Thoracic aorta (tissue), 2 donors: ENCODE measurements at places on chromosomes 2 and 18.

DNA sequence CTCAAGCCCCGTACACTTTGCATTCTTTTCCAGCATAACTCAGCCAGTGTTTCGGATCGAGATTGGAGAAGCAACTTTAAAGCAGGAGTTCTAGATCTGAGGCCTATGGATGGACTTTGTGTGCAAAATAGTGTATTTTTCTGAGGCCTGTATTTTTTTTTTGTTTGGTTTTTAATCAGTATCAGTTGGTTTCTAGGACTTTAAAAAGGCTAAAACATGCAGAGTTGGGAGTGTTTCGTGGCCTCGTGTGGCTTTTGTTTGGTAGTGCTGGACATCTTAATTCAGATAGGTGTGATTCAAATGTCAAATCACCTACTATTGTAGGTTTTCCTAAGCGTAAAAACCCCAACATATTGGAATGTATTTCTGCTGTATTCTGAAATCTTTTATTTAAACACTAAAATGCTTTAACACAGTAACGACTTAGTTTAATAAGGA is 282 bp upstream of the PUS10 start:
- no peak for DNase-seq

- DNase-seq, result no peak
Measured at GRCh38 chr2:219870041-219870440, 242.6 kb downstream of the SLC4A3 start.

DNA sequence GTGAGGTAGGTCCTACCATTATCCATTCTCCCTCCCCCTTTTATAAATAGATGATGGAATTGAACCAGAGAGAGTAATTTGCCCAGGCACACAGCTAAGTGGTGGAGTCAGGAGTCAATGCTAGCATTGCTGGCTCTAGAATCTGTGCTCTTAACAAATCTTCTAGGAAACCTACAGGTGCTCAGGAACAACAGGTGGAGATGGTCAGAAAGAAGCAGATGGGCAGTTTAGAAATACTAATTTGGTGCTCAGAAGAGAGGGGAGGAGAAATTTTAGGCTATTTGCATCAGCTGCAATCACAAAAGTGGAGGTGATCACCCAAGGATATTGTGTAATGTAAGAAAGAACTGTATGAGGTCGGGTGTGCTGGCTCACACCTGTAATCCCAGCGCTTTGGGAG is 219.4 kb upstream of the SMAD7 start:
- DNase-seq, result no peak

DNA sequence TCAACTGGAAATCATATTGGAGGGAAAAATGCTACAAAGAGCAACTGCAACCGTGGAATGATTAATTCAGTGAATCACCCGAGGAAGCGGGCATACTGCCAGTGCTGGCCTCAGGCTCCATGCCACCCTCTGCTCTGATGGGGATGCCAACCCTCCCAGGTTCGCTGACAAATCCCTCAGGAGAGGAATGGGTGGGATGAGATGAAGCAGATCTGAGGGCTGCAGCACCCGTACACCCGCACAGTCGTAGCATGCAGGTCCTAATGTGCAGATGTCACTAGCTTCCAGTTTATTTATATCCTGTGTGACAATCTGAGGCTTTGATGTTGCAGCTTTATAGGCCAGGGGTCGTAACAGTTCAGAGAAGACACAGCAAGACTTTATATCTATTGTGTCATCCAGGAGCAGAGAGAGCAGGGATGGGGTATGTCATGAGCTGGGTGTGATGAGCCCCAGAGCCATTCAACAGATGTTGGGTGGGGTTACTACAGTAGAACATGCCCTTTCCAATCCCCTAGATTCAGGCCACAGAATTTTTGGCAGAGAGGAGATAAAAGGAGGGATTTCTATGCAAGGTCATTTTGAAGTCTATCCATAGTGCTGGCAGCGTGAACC is 44.6 kb downstream of the DPP4 start:
- no peak for DNase-seq

- DNase-seq, result no peak
Measured at GRCh38 chr18:43060020-43060419, 55.5 kb downstream of the RIT2 start.

DNA sequence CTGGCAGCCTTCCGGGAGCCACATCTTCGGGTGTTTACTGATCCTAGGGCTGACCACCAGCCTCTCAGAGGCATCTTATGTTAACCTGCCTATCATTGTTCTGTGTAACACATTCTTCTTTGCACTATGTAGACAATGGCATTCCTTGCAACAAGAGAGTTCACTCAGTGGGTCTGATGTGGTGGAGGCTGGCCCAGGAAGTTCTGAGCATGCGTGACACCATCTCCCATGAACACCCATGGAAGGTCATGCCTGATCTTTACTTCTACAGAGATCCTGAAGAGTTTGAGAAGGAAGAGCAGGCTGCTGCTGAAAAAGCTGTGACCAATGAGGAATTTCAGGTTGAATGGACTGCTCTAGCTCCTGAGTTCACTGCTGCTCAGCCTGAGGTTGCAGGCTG is 15.3 kb upstream of the ALMS1 start:
- no peak for DNase-seq

DNA sequence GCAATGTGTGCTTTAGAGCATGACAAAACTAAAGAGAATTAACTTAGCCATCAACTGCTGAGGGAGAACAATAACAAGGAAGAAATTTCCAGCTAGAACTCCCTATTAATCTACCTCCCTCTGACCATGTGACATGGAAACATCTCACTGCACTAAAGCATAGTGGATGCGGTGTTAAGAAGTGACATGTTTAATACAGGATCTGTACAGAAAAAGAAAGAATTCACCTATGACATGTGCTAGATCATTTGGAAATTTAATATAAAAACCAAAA is 202.3 kb upstream of the KLHL14 start:
- no peak for DNase-seq

DNA sequence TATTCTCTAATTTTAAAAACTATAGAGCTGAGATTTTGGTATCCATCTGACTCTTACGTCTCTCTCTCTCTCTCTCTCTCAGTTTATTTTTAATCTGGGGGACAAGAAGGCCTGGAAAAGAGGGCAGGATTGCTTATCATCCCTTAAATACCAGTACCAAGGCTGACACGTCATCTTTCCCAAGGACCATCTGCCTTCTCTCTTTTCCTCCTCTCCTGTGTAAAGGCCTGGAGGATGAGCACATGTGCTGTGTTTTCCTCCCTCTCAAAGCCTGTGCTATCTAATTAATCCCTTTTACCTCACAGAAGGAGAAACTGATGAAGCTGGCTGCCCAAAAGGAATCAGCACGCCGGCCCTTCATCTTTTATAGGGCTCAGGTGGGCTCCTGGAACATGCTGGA is 7.3 kb downstream of the IL37 start:
- DNase-seq, result no peak

- no peak for DNase-seq
Measured at GRCh38 chr2:191363267-191363666, 118.1 kb downstream of the MYO1B start.

DNA sequence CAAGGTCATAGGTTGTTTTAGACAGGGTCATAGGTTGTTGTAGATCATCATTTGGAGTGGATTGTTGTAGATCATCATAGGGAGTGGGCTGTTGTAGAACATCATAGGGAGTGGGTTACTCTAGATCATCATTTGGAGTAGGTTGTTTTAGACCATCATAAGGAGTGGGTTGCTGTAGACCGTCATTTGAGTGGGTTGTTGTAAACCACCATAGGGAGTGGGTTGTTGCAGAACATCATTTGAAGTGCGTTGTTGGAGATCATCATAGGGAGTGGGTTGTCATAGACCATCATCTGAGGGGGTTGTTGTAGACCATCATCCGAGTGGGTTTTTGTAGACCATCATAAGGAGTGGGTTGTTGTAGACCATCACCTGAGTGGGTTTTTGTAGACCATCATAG is 9.5 kb upstream of the TRPM8 start:
- no peak for DNase-seq

- no peak for DNase-seq
Measured at GRCh38 chr2:41182961-41183360, 731.1 kb upstream of the SLC8A1 start.

DNA sequence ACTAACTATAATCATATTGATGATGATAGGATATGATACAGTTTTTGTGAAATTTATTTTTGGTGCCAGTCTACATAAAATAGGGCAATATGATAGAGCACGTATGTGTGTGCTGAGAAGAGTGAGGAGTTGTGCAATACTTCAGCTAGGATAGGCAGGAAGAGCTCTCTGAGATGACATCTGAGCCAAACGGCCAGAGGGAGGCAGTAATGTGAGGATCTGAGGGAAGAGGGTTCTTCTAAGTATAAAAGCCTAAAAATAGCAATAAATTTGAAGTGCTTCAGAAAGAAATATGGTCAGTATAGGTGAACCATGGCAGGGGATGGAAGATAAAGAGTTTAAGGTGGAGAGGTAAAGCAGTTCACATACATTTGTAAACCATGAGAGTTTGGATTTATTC is 102.5 kb downstream of the OLA1 start:
- no peak for DNase-seq

GRCh38 chr18:10376731-10377130 is 77.7 kb upstream of the APCDD1 start:
- DNase-seq, result no peak

GRCh38 chr2:132374961-132375360 is 41.6 kb upstream of the GPR39 start:
- no peak for DNase-seq

- no peak for DNase-seq
Measured at GRCh38 chr2:95240091-95240490, 32.8 kb downstream of the ZNF892 start.

GRCh38 chr2:184302506-184302905 is 295.8 kb upstream of the ZNF804A start:
- DNase-seq, result no peak

DNA sequence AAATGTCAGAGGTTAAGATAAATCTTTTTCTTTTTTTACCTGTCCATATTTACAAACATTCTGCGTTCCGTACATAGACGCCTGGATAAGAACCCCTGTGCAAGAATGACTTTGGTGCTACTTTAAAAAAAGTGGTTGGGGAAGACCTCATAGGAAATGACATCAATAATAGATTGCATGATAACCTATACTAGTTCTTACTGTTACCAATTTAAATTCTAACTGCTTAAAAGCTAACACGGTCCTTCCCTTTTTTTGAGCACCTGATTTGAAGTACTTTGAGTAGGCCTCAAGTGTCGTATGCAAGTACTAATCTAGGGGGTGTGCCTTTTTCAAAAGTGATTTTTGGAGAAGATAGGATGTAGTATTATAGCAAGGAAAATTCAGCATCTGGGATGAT is 2.1 kb downstream of the SLC39A10 start:
- DNase-seq, result no peak

- no peak for DNase-seq
Measured at GRCh38 chr2:95025406-95026319, at the start of gene MAL. Gene MAL, plus strand, starts transcription at chr2:95025708. Its CDS starts 85 bp downstream, at chr2:95025793.

GRCh38 chr2:235670974-235671787 is 177.3 kb downstream of the AGAP1 start:
- DNase-seq, result no peak

DNA sequence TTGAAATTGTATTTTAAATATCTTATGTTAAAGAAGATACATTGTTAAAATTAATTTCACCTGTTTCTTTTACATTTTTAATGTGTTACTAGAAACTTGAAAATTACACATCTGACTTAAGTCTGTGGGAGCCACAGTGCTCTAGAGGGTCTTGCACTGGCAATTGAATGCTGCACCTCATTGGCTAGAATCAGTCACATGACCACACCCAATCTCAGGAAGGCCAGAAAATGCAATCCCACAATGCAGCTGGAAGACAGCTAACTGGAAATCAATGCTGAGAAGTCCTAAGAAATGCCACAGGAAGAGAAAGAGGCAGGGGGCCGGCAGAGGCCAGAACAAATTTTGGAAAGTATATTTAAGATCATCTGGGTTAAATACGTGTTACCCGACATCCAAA is 189.2 kb upstream of the POU3F3 start:
- no peak for DNase-seq

DNA sequence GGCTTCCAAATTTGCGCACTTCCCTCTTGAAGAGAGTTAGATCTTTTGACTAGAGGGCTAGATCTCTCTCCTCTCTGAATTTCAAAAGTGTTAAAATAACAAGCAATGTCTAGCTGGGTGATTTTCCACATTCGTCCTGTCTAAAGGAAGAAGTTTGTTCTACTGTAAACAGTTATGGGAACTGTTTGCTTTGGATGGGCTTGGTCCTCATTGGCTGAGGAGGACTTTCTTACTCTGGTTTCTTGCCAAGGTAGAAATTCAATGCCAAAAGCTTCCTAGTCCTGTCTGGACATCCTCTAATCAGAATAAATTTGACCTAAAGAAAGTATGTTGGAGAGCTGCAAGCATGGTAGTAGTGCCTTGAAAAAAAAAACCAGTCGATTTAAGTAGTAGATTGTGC is 47.4 kb upstream of the RAPH1 start:
- no peak for DNase-seq

- no peak for DNase-seq
Measured at GRCh38 chr2:182890773-182891378, 24.4 kb upstream of the FRZB start.

GRCh38 chr2:96528006-96528699 is 8.4 kb upstream of the ARID5A start:
- peak; percentile 81 for DNase-seq

- no peak for DNase-seq
Measured at GRCh38 chr2:138123741-138124140, 159.5 kb downstream of the HNMT start.

- no peak for DNase-seq
Measured at GRCh38 chr2:204706939-204707338, 161.7 kb downstream of the PARD3B start.

GRCh38 chr2:110904779-110905148 is 172.4 kb downstream of the ACOXL start:
- DNase-seq, result no peak

DNA sequence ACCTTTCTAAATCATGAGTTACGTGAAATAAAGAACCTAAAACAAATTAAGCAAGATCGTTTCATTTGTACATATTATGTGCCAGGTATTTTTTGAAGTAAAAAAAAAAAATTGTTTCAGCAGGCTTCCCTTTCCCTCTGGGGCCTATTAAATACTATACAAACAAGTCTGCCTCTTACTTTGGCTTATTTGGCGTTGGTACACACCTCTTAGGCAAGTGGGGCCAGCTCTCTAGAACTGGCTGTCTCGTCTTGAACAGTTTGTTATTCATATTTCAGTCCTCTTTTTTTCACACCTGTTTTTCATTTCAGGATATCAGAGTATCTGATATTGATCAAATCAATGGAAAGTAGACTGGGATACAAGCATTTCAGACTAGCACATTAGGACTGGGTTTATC is 27.4 kb upstream of the PPP3R1 start:
- DNase-seq, result no peak

DNA sequence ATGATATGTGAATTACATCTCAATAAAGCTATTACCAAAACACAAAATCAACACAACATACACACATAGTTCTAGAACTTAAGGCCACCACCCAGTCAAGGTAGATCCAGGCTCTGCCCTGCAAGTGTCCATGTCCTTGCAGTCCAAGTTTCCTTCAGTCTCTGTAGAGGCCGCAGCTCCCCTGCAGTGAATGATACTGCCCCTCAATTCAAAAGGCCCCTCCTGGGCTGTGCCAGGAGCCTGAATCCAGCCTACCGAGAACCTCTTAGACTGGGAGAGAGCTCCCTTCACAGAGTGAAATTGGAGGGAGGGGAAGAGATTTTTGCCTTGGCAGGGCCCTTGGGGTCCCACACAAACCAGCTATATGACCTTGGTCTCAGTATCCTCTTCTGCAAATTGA is 42.5 kb upstream of the ATP6V1B1 start:
- no peak for DNase-seq
